ENCODE measurements at places on chromosomes 11 and 22.
A peak's percentile ranks its signal among the peaks of the same experiment; 100 is the strongest.

DNA sequence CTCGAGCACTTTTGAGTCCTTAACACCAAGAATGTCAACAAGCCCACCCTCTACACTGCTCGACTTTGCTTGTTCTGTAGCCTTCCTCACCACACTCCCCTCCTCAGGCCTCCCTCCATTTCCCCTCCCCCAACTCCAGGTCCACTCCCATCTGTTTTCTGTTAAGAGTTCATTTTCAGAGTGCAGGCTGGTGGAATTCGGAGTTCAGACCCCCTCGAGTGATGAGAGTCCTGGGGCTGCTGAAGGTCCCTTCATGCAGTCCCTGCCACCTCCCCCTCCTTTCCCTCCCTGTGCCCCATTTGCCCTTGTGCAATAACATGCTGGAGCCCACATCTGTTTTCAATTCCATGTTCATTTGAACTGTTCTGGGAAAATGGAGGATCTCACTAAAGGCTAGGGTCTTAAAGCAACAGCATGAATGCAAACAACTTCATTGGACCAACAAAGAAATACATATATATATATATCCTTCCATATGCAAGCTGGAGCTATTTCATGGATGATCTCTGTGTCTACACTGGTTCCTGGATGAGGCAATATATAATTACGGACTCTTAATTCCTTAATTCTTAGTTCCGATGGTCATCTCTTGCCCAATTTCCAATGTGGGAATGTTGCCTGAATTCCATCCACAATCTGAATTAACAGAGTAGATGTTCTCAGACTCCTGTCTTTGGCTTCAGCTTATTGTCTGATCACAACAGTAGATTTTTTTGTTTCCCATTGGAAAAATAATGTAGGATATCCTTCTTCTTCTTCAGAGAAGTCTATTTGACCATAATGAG lies 340.4 kb downstream of the ETS1 start:
- no peak for DNase-seq

DNA sequence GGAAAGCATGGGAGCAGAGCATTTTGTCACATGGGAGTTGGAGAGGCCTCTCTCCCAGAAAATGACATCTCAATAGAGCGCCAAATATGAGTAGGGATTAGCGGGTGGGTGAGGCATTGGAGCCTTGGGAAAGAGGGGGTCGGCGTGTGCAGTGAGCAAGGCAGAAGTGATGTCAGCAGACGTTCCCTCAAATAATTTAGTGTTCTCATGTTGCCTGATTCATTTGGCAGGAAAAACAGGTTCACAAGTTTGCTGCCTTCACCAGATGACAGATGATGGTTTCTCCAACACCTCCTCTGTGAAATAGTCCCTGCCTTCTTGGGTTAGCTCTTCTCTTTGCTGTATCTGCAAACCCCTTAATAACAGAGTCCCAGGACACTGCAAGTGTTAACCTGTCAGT lies 118.5 kb upstream of the ARHGAP20 start:
- no peak for DNase-seq

DNA sequence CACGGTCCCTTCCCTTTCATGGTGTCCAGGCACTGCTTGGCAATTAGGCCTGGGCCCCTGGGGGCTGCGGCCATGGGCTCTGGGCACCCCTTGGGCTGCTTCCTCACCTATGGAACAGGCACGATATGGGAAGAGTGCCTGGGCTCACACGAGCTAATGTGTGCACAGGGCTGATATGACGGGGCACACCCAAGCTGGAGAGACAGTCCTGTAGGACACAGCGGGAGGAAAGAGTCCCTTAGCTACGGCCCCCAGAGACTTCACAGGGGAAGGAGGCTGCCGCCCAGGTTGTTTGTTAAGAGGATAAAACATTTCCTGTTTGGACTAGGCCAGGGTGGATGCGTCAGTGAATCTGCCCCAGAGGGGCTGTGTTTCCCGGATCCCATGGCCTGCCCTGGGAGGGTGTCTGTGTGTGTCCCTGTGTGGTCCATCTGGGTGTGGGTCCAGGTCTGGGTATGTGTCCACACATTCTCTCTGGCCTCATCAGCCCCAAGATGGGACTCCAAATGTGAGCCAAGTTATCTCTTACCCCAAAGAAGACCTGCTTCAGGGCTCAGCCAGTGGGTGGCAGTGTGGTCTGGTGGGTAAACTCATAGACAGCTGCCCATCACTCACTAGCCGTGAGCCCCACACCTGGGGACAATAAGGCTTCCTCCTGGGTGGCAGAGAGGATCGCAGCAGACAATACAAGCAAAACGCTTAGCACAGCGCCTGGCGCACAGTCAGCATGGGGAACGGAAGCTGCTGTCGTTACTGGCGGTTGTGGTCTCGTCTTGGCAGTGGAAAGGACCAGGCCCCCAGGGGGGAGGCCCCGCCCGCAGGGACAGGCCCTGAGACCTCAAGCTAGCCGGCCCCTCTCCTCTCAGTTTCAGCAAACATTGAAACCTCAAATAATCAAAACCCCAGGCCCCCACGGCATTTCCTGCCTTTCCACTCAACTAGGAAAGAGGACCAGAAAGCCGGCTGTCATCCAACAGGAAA lies 3.2 kb upstream of the EMID1 start:
- DNase-seq = peak; percentile 9

DNA sequence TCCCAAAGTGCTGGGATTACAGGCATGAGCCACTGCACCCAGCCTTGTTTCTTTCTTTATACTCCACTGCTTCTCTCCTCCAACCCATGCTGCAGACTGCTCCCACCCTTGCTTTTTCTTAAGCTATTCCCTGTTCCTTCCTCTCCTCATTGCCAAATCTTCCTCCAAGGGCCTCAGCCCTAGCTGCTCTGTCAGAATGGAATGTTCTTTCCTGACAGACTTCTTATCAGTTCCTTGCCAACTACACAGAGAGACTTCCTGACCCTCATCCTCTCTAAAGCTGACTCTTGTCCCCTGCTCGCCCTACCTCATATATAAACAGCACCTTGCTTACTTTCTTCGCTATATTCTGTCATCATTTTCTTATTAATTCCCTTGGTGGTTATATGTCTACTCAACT lies 16.9 kb upstream of the PIK3C2A start:
- no peak for DNase-seq

DNA sequence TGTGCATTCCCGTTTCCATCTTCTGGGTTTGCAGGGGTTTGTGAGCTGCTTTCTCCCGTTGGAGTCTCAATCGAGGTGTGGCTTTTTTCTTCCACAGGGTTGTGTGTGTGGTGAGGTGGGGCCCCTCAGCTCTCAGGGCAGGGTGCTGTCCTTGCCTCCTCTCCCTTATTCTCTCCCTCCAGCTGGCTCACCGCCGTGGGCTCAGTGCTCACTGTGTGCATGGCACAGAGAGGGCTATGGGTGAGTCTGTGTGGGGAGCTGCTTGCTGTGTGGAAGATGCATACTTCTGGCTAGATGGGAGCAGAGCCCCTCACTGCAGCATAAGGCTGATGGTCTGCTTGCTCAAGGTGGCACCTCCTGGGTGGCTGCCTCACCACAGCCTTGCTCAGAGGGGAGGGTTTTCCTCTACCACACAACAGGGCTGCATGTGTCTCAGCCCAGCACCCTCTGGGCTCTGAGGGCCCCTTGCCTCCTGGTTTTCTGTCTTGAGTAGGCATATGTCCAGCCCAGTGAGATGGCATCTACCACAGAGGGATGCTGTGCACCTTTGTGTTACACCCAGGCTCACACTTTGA lies 203.1 kb upstream of the B3GAT1 start:
- no peak for DNase-seq

GRCh38 chr22:36252754-36253522 lies at the start of gene APOL1:
Gene APOL1, plus strand, starts transcription at chr22:36253133. Its CDS starts 1,823 bp downstream, at chr22:36254956.
- DNase-seq = peak; percentile 13

All from activated CD4-positive, alpha-beta T cell treated with anti-CD3 and anti-CD28 coated beads, Interleukin-2, amount 50 U/mL, for 24 hours (primary cell).